ENCODE measurements at places on chromosomes 3 and 15.

GRCh38 chr3:190608850-190609589 is 95.1 kb downstream of the IL1RAP start:
- DNase-seq, result no peak

DNA sequence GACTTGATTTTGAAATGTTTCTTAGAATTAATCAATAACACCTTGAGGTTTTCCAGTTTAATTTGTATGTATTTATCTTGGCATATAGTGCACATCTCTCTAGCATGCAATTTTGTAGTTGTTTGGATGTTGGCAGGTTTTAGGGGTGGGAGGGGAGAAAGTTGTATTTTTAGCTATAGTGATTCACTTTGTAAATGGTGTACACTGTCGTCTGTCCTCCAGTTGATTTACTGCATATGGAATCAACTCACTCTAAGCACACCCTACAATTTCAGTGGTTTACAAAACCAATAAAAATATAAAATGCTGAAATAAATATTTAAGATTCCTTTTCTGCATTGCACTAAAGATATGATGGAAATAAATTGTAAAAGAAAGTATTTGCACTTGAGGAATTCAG is 199.1 kb downstream of the CDIN1 start:
- no peak for DNase-seq

- no peak for DNase-seq
Measured at GRCh38 chr3:79113876-79114275, 653.9 kb downstream of the ROBO1 start.

DNA sequence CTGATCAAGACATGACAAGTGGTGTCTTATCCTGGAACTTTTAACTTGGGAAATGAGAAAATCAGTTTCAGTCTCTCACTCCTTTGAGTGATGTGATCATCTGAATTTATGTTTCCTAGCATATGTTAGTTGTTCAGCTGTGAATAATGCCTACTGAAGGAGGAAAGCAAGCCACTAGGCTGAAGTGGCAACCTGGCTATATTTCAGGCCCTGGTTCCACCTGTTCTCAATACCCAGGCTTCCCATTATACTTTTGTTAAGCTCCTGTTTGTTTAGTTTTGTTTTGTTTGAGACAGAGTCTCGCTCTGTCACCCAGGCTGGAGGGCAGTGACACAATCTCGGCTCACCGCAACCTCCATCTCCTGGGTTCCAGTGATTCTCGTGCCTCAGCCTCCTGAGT is 243.8 kb downstream of the ALCAM start:
- DNase-seq, result no peak

- peak; percentile 67 for DNase-seq
Measured at GRCh38 chr3:39216176-39216790, 23.9 kb upstream of the XIRP1 start.

DNA sequence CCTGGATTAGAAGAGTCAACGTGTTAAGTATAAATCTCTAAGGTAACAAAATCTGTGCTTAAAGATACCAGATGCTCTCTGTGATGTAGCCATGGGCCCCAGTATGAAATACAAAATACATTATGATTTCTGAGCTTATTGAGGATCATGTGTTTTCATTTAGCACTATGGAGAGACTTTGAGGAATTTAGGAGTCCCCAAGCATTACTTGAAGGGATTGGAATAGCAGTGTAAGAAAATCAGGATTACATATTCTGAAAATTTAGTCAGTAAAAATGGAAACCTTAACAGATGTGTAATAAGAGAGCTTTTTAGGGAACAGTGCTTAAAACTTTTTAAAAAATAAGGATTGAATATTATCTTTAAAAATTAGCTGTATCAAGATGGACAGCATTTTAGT is 35.5 kb downstream of the ECT2 start:
- DNase-seq, result no peak

GRCh38 chr3:194103983-194104751 is 31.8 kb upstream of the HES1 start:
- DNase-seq, result peak; percentile 56

GRCh38 chr3:195421400-195421799 is 21.4 kb downstream of the ACAP2 start:
- no peak for DNase-seq

DNA sequence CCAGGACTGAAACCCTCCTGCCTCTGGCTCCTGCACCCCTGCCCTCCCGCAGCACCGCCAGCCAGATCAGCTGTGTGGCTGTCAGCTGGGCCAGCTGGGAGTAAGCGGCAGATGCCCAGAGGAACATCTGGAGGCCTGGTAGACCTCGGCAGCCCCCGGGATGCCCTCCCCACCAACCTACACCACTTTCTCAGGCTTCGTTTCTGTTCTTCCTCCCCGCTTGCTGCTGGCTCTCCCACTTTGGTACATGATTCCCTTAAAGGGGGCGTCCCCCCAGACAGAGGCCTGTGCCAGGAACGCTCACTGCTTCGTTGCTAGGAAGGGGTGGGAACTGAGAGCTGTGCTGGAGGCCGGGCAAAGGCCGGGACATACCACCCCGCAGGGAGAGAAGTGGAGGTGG is 91.4 kb upstream of the RPL32 start:
- no peak for DNase-seq

GRCh38 chr15:50576166-50576565 is 29.7 kb upstream of the USP50 start:
- DNase-seq, result no peak

- DNase-seq, result no peak
Measured at GRCh38 chr3:49794926-49795905, 4.5 kb downstream of the CDHR4 start.

DNA sequence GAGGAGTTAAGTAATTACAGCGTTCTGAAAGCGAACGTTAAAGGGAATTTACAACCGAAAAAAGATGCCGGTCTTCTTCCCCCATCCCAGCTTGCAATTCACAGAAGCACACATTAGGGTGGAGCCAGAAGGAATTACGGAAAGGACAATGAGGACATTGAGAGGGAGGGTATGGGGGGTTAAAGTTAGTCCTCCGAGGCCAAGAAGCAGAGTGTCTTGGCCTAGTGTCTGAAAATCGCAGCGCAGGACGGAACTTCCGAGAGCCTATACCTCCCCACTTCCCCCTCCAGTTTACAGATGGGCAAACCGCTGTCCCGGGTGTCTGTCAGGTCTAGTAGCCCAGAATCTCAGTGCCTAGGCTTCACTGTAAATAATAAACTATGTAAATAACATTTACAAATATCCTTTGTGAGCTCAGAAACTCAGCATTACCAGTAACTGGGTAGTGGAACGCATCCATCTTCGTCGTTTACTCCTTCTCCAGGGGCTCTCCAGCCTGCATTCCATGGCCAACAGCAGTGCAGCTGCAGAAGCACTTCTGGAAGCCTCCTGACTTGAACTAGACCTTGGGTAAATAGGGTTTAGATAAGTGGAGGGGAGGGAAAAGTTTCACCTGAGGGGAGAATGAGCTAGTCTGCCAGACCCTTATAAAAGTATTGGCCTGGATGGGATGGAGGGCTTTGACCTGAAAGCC is 922 bp downstream of the ADPRH start:
- peak; percentile 76 for DNase-seq

- no peak for DNase-seq
Measured at GRCh38 chr3:38755130-38755529, 60.9 kb downstream of the SCN10A start.

Measured in GM13977 (cell line).